GM12865 (cell line): ENCODE measurements at places on chromosomes 13 and 19.

DNA sequence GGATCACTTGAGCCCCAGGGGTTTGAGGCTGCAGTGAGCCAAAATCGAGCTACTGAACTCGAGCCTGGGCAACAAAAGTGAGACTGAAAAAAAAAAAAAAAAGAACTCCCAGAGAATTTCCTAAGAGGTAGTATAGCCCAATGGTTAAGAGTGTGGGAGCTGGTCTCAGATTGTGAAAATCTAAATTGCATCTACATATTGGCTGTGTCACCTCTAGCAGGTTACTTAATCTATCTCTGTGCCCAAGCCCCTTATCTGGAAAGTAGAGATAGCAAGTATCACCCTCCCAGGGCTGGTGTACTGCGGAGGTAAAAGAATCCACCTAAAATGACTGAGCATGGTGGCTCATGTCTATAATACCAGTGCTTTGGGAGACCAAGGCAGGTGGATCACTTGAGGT is 3.7 kb upstream of the PLAUR start:
- no peak for DNase-seq

- no peak for DNase-seq
Observed at GRCh38 chr19:8101311-8101710, 48.1 kb downstream of the FBN3 start.

GRCh38 chr19:46191972-46192371 is 37.6 kb upstream of the IGFL1 start:
- DNase-seq = no peak

- DNase-seq = no peak
Observed at GRCh38 chr19:42313840-42314755, 989 bp downstream of the TMEM145 start.

- no peak for DNase-seq
Observed at GRCh38 chr19:29524201-29524911, 1.4 kb upstream of the VSTM2B start.

DNA sequence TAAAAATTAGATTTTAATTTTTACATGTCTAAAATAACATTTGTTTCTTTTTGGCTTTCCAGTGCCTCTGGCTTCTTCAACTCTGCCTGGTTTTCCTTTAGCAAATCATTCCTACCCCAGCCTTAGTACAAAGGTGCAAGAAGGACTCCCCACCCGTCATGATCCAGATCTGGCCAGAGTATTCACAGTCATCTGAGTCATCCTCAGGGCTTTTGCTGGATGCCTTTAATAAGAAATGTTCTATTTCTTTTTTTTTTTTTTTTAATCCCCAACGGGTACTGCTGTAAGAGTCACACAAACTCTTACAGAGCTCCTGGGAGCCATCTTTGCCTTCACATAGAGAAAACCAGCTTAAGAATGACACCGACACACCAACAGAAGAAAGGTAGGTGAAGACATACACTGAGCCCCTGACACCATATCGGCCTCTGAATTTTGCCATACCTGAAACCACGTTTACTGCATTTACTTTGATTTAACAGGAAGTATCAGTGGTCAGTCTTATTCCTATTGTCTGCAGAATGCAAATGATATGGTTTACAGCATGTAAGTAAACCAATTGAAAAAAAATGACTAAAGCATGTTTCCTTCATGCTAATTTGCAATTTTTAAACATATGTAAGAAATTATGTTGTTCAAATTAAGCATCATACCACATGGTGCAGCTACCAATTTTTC is 184.4 kb downstream of the NALCN start:
- DNase-seq = no peak

DNA sequence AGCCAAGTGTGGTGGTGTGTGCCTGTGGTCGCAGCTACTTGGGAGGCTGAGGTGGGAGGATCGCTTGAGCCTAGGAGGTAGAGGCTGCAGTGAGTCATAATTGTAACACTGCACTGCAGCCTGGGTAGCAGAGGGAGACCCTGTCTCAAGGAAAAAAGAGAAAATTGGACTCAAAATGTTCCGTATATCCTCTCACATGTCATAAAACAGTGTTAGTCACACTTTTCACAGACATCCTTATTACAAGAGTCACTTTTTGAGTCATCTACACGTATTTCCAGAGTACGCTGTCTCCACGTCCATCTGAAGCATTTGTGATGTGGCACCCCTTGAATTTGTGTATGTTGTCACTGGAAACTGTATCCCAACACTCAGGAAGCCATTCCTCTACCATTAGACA is 133.0 kb downstream of the SIPA1L3 start:
- no peak for DNase-seq

DNA sequence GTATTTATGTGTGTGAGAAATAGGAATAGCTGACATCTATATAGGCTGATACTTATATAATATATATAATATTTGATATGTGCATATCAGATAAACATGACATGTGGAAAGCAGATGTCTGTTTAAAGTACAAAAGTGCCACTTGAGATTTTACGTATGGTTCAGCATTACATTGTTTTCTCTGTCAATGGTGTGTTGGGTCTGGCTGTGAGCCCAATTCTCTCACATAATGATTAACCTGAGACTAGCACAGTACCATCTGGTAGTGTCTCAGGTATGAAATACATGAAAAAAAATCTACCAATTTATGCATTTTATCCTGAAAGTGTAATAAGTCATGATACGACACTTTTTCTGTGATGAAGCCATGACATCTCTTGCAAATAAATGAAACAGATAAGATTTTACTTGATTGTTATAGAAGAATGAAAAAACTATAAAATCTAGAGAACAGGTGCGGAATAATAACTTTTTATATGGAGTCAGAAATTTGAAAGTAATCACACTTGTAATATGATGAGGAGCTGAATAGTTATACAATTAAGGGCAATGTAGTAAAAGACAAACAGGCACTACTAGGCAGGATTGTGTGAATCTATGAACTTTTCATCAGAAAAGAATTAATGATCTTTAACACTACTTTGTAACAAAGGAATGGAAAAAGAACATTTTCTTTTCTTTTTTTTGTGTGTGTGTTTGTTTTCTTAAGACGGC is 1405.0 kb downstream of the OLFM4 start:
- no peak for DNase-seq

DNA sequence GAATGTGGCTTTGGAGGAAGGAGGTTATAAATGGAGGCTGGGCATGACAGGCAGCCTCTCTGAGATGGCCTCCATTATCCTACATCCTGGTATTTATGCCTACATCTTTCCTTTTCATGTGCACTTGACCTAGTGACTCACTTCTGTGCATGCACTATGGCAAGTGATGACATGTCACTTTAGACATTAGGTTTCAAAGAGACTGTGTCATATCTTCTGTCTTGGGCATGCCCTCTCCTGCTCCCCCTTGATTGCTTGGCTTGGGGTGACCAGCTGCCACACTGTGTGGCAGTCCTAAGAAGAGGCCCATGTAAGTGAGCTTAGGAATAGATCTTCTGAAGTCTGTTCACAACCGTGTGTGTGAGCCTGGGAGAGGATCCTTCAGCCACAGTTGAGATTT is 472.8 kb downstream of the FGF9 start:
- DNase-seq = no peak

- peak; percentile 52 for DNase-seq
Observed at GRCh38 chr19:45283443-45284033, 32.5 kb downstream of the MARK4 start.

GRCh38 chr19:16771618-16772017 is 52.0 kb downstream of the NWD1 start:
- peak; percentile 86 for DNase-seq

DNA sequence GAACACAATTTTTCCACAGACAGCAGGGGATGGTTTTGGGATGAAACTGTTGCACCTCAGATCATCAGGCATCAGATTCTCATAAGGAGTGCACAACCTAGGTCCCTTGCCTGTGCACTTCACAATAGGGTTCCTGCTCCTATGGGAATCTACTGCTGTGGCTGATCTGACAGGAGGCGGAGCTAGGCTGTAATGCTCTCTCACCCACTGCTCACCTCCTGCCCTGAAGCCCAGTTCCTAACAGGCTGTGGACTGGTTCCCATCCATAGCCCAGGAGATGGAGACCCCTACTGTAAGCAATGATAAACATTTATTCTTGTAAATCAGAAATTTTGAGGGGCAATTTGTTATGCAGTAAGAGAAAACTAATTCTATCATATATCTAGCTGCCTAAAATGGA is 1234.7 kb downstream of the SLITRK1 start:
- DNase-seq = no peak

DNA sequence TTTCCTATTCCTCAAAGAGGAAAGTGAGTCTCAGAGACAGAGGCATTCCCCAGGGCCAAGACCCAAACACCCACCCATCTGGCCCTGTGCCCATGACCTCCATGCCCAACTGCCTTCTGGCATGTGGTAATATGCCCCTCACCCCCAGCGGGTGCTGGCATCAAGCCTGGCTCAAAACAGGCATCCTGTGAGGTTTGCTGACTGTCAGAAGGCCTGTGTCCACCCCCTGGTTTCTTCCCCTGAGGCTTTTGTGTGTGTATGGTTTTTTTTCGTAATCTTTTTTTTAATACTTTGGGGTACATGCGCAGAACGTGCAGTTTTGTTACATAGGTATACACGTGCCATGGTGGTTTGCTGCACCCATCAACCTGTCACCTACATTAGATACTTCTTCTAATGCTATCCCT is 7.6 kb upstream of the KANK2 start:
- DNase-seq = no peak

GRCh38 chr19:44603201-44603945 is 10.0 kb upstream of the IGSF23 start:
- no peak for DNase-seq

- DNase-seq = no peak
Observed at GRCh38 chr13:98648141-98648540, 71.2 kb upstream of the STK24 start.

DNA sequence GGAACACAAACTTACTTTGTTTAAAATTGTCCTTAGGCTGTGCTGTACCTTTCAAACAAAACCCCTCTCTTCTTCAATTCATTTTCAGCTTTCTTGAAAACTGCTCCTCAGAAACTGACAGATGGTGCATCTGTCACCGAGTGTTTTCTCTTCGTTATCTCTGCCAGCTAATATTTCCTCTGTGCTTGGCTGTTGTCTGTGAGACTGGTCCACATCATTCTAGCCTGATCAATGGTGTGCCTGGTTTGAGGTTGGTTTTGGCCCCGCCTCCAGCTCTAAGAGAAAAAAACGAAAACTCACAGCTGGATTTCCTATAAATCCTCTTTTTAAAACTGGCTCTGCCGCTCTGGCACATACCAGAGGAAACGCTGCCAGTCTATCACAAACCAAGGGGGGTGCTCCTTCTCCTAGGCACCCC is 79.7 kb downstream of the STARD13 start:
- DNase-seq = peak; percentile 69

DNA sequence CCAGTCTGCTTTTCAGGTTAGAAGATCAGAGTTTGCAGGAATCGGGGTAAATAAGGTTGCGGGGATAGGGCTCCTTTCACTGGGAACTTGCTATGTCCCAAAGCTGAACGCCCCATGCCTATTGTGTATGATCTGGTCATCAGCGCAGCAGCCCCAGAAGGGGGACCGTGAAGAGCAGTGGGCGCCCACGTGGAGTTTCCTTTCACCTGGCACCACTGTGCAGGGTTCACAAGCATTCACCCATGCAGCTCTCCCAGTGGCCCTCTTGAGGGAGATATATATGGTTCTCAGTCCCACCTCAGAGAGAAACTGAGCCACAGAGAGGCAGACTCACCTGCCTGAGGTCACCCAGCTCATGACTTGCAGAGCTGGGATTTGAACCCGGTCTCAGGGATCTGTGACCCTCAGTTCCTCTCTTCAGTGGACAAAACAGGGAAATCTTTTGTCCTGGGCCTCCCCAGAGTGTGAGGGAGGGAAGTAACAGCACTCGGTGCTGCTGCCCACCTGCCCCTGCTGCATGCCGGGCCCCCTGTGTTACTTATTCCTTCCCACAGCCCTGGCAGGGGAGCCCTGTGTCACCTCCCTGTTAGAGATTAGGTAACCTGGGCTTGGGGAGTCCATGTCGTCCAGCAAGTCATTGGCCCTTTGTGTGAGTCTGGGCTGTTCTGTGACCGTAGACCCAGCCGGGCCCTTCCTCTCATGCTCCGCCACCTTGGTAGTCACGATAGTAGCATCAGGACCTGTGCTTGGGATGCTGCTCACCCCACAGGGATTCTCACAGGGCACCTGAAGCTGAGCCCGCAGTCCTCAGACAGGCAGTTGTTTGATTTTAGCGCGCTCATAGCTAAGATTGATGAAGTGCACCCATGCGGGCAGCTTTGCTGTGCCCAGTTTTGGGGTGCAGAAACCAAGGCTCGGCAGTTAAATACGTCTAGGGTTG is 27.9 kb downstream of the PPP5C start:
- DNase-seq = no peak

GRCh38 chr19:27868007-27868406 is 1344.9 kb downstream of the UQCRFS1 start:
- no peak for DNase-seq

DNA sequence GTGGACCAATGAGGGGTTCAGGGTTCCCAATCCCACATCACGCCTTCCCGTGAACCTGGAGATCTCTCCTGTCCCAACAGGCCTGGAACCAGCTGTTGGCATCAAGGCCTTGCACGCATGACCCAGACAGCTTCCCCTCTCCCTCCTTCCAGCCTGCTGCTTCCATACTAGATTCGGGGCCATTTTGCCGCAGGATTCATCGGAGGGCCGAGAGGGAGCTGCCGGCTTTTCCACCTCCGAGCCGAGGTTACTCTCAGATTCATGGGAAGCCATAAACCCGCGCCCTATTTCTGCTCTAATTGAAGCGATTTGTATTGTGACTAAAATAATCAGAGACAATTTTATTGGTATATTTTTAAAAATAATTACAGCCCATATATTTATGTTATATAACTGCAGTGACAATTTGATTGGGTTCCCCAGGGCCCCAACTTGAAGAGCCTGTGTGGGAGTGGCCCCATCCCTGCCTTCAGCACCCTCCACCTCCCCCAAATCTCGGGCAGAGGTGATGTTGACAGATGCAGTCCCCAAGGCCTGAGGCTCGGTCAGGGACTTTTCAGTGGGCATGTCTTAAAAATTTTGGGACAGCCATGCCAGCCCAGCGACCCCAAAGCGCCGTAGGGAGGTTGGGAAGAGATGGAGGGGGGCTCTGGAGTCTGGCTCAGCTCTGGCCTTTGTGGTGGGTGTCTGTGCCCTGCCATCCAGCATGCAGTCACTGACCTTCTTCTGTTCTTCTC is 30.8 kb upstream of the PEPD start:
- DNase-seq = no peak

- no peak for DNase-seq
Observed at GRCh38 chr13:56501750-56502149, 639.0 kb upstream of the PRR20A start.

DNA sequence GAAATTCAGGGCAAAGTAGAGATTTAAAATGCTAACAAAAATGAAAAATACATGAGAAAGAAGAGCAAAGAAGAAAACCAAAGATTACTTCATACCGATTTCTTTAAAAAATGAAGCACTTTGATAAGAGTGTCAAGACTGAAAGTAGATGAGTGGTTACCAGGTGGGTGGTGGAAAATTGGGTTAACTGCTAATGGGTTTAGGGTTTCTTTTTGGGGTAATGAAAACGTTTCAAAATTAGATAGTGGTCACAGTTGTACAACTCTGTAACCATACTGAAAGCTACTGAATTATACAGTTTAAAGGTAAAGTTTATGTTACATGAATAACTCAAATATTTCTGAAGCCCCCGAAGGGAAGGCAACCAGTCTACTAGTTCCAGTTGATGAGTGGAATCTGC is 179.4 kb downstream of the NDFIP2 start:
- DNase-seq = no peak
